Mesenchymal stem cell (in vitro differentiated cells and primary cell): ENCODE measurements at places on chromosomes 1 and 21.

DNA sequence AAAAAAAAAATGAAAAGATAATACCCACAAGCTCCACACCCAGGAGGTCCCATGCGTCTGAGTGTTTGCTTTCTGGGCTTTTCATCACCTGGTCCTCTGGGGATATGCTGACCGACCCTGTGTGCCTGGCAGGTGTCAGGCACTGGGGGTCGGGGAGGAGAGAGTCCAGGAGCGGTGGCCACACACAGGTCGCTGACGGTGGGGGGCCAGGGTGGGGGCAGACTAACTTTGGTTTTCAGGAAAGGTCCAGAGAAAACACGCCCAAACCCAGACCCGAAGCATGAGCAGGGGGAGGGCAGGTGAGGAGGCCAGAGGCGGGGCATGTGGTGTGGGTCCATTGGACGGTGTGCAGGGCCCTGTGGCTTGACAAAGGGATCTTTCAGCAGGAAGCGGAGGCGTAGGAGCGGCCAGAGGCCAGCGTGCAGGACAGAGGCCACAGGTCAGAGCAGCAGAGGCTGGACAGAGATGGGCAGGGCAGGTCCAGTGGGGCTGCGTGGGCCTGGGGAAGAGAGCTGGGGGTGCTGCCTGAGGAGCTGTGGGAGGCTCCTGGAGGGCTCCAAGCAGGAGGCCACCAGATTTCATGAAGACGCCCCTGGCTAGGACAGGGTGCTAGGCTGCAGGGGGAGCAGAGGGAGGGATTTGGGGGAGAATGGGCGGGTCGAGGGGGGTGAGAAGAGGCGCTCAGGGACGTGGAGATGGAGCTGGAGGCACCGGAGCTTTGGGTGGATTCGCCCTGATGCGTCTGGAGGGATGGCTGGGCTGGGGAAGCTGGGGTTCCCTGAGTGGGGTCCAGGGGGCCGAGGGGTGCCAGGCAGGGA lies 15.8 kb downstream of the RNF223 start:
- no peak for DNase-seq
- H3K4me1 ChIP-seq, result peaks cover 60% of the 10 kb centered on the region
- no peak overlapping the region for H3K27ac ChIP-seq
- peaks cover 38% of the 10 kb centered on the region for H3K36me3 ChIP-seq
- H3K27me3 ChIP-seq, result peaks cover 55% of the 10 kb centered on the region

- H3K27me3 ChIP-seq, result no peaks in the 10 kb centered on the region
- H3K27ac ChIP-seq, result no peak overlapping the region
- H3K36me3 ChIP-seq, result no peaks in the 10 kb centered on the region
These were observed 43.4 kb upstream of the MRPS6 start for GRCh38 chr21:34029743-34030528.

GRCh38 chr21:46325073-46325912 lies 1.3 kb downstream of the PCNT start:
- H3K4me3 ChIP-seq, result peak overlapping the region; percentile 83
- peak; percentile 71 for DNase-seq
- peaks cover 14% of the 10 kb centered on the region for H3K36me3 ChIP-seq
- peaks cover 11% of the 10 kb centered on the region for H3K4me1 ChIP-seq

DNA sequence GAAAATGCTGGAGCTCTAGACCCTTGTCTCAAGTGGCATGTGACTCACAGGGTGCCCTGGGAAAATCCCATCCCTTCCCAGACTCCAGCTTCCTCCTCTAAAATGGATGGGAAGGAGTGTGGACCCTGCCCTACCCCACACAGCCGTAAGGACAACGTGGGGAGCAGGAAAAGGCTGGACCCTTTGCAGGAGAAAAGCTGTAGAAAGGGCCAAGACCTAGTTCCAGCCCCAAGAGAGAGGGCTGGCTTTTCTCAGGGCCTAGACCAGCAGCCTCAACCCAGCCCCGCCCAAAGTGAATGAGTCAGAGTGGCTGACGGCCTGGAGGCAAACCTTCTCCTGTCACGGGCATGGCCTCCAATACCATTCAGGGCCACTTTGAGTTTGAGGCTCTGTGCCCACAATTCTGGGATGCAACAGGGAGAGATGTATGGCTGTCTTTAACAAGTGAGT lies 1.1 kb downstream of the LAMB3 start:
- DNase-seq, result peak; percentile 95
- H3K4me3 ChIP-seq, result no peak overlapping the region
- H3K27me3 ChIP-seq, result no peaks in the 10 kb centered on the region
- H3K27ac ChIP-seq, result no peak overlapping the region
- no peaks in the 10 kb centered on the region for H3K36me3 ChIP-seq

GRCh38 chr1:108955881-108956280 lies 7.4 kb downstream of the CLCC1 start:
- H3K4me3 ChIP-seq, result no peak overlapping the region
- peaks cover 24% of the 10 kb centered on the region for H3K36me3 ChIP-seq
- H3K27ac ChIP-seq, result no peak overlapping the region
- DNase-seq, result no peak
- no peaks in the 10 kb centered on the region for H3K27me3 ChIP-seq

- peaks cover 11% of the 10 kb centered on the region for H3K4me1 ChIP-seq
- no peak for DNase-seq
These were observed 67.0 kb downstream of the SIPA1L2 start for GRCh38 chr1:232562855-232563510.

DNA sequence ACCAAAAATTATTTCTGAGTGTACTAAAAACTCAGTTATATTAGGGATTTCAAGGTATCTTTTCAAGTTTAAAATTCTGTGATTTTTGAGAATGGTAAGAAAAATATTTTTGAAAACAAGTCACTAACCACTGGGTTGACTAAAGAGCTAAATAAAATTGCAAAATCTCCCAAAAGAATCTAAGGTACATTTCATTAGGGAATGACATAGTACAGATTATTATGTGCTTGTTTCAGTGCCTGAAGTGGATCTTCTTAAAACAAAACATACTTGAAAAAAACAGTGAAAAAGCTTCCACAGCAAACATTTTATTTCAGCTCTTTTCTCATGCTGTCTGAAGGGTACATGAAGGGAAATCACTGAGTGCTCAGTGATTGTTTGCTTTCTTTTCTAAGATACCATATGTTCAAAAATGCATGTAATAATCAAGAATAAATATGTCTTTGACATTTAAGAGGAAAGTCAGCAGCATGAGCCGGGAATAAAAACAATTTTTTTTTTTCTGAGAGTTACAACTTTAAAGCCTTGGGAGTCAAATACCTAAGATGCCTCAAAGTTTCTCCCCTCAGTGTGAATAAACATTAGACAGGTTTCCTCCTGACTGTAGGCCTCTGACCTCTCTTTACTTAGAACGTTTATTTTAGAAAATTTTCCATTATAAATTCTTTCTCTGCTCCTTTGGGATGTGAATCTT lies 200.7 kb downstream of the KCNT2 start:
- peak overlapping the region; percentile 95 for H3K27ac ChIP-seq
- H3K4me1 ChIP-seq, result no peaks in the 10 kb centered on the region
- no peak overlapping the region for H3K4me3 ChIP-seq
- H3K36me3 ChIP-seq, result no peaks in the 10 kb centered on the region
- peak; percentile 54 for DNase-seq
- no peaks in the 10 kb centered on the region for H3K27me3 ChIP-seq

DNA sequence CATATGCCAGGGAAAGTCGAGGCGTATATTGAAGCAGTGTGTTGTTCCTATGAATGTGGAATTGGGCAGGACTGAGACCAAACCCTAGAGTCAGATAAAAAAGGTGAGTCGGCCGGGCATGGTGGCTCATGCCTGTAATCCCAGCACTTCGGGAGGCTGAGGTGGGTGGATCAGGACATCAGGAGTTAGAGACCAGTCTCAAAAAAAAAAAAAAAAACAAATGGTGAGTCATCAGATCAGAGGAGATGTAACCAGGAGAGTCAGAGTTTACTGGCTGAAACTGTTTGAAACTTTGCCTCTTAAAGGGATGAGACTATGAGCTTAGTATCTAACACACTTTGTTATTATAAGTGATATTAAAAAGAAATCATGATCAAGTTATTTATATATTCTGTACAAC lies 26.4 kb upstream of the SYCP1 start:
- no peaks in the 10 kb centered on the region for H3K36me3 ChIP-seq
- H3K4me3 ChIP-seq, result no peak overlapping the region
- H3K27me3 ChIP-seq, result no peaks in the 10 kb centered on the region
- H3K4me1 ChIP-seq, result no peaks in the 10 kb centered on the region
- peak; percentile 2 for DNase-seq

GRCh38 chr1:151553659-151554058 lies 13.6 kb downstream of the TUFT1 start:
- no peak overlapping the region for H3K4me3 ChIP-seq
- H3K27ac ChIP-seq, result no peak overlapping the region
- peaks cover 7% of the 10 kb centered on the region for H3K4me1 ChIP-seq
- H3K27me3 ChIP-seq, result no peaks in the 10 kb centered on the region

GRCh38 chr1:59046730-59047157 lies 250.2 kb upstream of the FGGY start:
- H3K36me3 ChIP-seq, result peaks cover 4% of the 10 kb centered on the region
- no peaks in the 10 kb centered on the region for H3K27me3 ChIP-seq
- no peak overlapping the region for H3K4me3 ChIP-seq
- DNase-seq, result peak; percentile 57
- H3K27ac ChIP-seq, result no peak overlapping the region

DNA sequence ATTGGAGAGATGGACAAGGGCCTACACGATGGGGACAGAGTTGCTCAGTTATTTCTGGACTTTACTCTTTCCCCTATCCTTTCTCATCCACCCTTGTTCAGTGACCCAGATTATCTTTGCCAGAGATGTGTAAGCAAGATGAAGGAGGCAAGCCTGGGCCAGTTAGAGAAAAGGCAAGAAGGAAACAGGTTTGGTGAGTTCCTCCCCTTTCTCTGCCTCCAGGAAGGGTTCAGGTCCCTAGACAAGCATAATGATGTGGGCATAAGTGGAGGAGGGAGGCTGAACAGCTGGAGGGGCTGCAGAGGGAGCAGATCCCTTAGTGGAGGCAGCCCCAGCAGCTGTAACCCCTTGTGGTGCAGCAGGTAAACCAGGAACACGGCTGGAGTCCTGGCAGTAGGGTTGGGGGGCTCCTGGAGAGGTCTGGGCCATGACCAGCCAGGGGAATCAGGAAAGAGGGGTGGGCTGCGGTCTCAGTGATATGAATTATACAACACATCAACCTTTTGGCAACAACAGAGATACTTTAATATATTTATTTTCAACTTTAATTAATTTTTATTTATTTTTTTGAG lies 9.2 kb upstream of the CDC42 start:
- H3K4me3 ChIP-seq, result no peak overlapping the region
- H3K36me3 ChIP-seq, result no peaks in the 10 kb centered on the region
- no peaks in the 10 kb centered on the region for H3K27me3 ChIP-seq
- no peak overlapping the region for H3K27ac ChIP-seq

- H3K4me1 ChIP-seq, result peaks cover 10% of the 10 kb centered on the region
- peaks cover 6% of the 10 kb centered on the region for H3K36me3 ChIP-seq
- H3K27me3 ChIP-seq, result no peaks in the 10 kb centered on the region
These were observed 42.9 kb downstream of the KCNJ15 start for GRCh38 chr21:38299671-38300070.

DNA sequence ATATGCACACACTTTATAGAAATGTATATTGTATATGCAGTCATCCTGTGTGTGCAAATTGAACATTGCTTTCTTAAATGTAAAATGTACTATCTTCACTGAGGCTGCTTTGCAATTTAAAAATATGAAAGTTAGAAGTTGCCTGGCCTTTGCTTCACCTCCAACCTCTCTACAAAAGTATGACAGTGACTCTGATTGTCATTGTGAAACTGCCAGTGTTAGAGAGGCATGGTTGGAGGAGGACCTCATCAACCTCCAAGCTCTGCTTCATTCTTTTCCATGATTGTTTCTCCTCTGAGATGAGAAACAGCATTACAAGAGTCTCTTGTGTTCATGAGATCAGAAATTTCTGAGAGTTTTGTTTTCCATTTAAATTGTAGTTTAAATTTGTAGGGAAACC lies 185.5 kb downstream of the ZC3H11B start:
- DNase-seq, result no peak
- H3K36me3 ChIP-seq, result no peaks in the 10 kb centered on the region
- H3K4me1 ChIP-seq, result peaks cover 3% of the 10 kb centered on the region
- H3K27ac ChIP-seq, result no peak overlapping the region
- no peaks in the 10 kb centered on the region for H3K27me3 ChIP-seq

DNA sequence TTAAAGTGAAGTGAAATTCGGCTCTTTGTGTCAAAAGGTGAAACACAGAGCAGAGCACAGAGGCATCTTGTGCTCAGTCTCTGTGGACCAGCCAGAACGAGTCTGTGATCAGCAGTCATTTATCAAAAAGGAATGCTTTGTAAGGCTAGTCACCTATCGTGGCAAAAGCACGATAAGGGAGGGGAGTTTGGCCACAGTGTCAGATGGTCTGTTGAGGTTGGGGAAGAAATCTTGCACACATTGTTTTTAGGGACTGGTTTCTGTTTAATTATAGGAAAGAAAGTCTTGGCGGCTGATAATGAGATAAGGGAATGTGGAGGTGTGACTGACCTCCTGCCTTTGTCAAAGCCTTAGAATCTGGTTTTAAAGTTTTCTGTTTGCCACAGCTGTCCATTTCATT lies 58.2 kb upstream of the KIAA1614 start:
- no peaks in the 10 kb centered on the region for H3K27me3 ChIP-seq
- H3K4me3 ChIP-seq, result no peak overlapping the region
- no peaks in the 10 kb centered on the region for H3K36me3 ChIP-seq
- no peaks in the 10 kb centered on the region for H3K4me1 ChIP-seq
- no peak overlapping the region for H3K27ac ChIP-seq

GRCh38 chr1:169873582-169874199 lies 20.0 kb downstream of the SCYL3 start:
- H3K4me1 ChIP-seq, result no peaks in the 10 kb centered on the region
- no peak overlapping the region for H3K4me3 ChIP-seq
- DNase-seq, result peak; percentile 27
- H3K36me3 ChIP-seq, result peaks cover 25% of the 10 kb centered on the region
- H3K27ac ChIP-seq, result no peak overlapping the region

DNA sequence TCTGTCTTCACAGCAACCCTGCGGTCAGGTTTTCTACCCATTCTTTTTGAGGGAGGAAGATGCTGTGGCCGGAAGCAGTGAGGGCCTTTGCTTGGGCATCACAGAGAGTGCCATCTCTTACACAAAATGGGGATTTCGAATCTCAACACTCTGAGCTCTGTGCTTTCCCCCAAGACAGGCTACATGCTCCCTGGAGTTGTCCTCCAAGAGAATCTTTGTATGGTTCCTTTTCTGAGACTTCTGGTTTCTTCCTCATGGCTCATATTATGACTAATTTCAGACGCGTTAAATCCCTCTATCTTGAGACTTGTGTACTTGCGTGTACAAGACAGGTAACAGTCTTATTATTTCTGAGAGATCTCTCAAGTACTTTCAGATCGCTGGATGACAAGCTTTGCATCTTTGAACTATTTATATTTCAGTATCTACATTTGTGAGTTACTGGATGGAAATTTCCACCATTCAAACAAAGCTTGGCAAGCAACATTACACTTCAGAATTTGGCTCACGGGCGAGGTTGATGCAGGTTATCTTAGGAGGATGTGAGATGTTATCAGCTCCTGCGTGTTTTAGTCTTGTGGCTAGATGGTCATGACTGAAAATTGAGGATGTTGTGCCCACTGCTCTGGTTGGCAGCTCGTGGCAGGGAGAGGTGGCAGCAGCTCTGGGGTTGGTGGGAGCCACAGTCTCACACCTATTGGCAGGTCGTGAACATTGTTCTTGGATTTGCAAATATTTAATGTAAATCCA lies 19.4 kb downstream of the ABCG1 start:
- no peak overlapping the region for H3K4me3 ChIP-seq
- DNase-seq, result no peak

- no peak overlapping the region for H3K27ac ChIP-seq
- no peak overlapping the region for H3K4me3 ChIP-seq
- no peaks in the 10 kb centered on the region for H3K27me3 ChIP-seq
- peak; percentile 6 for DNase-seq
- H3K4me1 ChIP-seq, result no peaks in the 10 kb centered on the region
These were observed 524.1 kb downstream of the PTBP2 start for GRCh38 chr1:97245682-97246081.

GRCh38 chr1:101508913-101509312 lies 272.1 kb downstream of the S1PR1 start:
- DNase-seq, result no peak
- no peaks in the 10 kb centered on the region for H3K36me3 ChIP-seq
- no peaks in the 10 kb centered on the region for H3K4me1 ChIP-seq
- H3K27ac ChIP-seq, result no peak overlapping the region
- no peak overlapping the region for H3K4me3 ChIP-seq
